ENCODE measurements at places on chromosomes 12 and 14. TPM values are rescaled to one million over a fixed set of nuclear protein-coding genes. Genes with fewer than 3 reads are reported as not detected.

DNA sequence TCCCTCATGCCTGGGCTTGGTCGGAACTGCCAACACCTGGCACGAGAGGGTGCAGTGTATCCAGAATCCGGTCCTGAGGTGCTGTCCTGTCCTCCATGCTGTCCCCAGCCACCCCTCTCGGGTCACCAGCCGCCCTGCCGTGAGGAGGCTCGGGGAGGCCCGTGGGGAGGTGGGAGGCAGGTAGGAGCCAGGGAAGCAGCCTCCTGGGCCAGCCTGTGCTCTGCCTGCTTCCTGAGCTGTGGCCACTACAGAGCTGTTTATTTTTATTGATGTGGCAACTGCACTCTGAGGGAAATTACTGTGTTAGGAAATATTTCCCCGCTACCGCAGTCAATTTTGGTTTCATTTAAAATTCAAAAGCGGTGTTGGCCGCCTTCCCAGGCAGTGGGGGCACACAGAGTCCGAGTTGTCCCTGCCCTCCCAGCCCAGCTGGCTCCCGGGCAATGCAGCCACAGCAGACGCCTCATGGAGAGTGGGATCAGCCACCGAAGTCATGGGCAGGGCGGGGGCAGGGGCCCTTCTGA, 18.3 kb downstream of the NOC4L start:
- DNase-seq, result no peak

RIPK3 gene
- total RNA-seq, result not detected

GRCh38 chr14:89720741-89721729, 233.5 kb downstream of the EFCAB11 start:
- no peak for DNase-seq

DNA sequence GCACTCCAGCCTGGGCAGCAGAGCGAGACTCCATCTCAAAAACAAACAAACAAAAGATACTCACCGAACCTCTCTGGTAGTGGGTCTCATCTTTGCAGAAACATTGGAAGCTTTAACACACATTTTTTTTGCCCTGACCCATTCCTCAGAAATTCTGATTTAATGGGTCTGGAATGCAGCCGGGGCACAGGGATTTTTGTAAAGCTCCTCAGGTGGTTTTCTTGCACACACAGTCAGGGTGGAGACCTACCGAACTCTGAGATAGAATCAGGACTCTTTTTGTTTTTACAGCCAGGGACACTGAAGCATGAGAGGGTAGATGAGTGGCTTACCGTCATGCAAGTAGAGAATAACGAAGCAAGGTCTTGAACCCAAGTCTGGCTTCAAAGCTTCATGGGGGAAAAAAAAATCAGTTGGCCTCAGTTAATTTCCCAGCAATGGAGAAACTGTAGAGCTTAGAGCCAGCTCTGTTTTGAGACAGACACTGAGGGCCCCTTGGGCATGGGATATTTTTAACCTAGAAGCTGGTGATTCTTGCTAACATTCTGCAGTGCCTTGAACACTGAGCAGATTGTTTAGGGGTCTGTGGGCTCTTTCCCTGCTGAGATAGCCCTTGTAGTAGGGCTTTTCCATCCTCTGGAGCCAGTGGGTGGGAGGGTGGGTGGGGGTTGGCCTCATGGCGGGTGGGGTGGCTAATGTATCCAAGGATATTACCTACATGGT, 4.8 kb downstream of the RNU4-2 start:
- DNase-seq, result no peak

GRCh38 chr12:2691006-2691344, 103.8 kb upstream of the FKBP4 start:
- peak; percentile 55 for DNase-seq

DNA sequence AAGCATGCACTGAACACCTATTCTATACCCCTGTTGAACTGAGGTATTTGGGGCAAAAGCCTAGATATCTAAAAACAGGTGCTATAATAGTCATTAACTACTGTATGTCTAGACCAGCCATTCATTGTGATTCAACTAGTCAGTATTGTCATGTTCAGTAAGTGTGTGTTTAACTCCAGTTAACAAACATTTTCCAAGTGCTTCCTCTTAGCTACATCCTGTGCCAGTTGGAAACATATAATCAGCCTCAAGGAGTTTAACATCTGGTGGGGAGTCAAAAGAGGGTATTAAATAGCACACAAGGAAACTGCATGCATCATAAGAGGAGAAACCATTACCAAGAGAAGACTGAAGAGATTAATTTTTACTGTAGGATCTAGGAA, 20.4 kb downstream of the TMTC1 start:
- DNase-seq, result no peak
